ENCODE measurements at places on chromosomes 2 and 18.

DNA sequence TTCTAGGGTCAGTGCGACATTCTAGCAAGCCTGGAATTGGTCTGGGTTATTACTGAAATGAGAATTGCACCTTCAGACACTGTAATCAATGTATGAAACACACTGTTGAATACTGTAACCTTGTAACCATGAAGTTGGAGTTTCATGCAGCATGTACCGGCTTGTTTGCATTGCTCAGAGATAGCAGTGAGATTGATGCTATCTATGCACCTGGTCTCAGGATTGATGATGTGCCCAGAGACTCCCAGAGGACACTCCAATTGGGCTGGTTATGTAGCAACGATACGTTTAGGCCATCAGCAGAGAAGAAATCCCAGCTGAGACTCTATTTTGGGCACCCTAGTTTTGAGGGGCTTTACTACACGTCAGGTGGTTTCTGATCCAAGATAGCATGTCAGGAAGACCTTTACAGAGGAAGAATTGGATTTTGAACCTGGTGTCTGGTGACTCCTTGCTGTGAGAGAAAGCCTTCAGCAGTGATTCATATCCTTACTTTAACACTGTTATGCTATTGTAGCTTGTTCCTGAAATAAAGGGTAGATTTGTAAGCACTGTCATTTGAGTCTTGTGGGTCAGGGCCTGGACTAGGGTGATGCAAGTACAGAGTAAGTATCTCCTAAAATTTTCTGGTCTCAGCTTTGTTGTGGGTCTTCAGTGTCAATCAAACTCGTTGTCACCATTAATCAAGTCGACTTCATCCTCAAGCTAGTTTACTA, 305.1 kb upstream of the GULP1 start:
- no peak for DNase-seq

DNA sequence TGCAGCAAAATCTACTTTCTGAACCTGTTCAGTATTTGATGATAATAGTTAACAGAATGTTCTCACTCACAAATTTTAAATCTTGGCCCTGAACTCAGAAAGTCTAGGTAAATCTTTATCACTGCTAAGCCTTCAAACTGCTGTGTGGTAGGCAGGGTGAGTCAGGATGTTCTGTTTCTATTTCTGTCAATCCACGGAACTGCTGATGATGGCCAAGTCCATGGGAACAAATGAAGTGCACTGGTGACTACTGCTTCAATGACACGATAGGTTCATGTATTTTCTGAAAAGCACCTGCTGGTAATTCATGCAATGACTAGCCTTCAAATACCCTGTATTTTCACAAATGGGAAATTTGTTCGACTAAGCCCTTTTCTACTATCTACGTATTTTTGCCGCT, 14.2 kb downstream of the NIFK start:
- DNase-seq = peak; percentile 40

DNA sequence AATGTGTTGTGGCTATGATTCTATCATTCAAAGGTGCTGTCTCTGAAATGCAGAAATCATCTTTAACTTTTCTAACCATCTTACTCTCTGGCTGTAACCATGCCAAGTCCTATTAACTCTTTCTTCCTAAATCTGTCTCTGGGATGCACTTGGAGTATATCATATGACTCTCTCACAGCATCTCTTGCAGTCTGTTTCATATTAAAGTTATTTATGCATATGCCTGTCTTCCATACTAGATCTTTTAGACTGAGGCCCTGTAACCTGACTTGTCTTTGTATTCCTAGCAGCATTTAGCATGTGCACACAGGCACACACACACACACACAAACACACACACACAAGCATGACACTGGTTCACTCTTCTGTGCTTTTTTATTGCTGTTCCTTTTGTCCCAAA, 320.6 kb downstream of the ETAA1 start:
- no peak for DNase-seq

- DNase-seq = no peak
These were observed 47.8 kb upstream of the REG3G start for GRCh38 chr2:78977661-78978145.
